ENCODE measurements at places on chromosomes 4 and X. TPM values are rescaled to one million over a fixed set of nuclear protein-coding genes. Genes with fewer than 3 reads are reported as not detected.
A peak's percentile ranks its signal among the peaks of the same experiment; 100 is the strongest.

Gene DUSP9
- total RNA-seq = 1.9 TPM

GRCh38 chr4:16238327-16238726 lies 12.1 kb upstream of the TAPT1 start:
- no peak for DNase-seq

Gene CLTRN
- 1.5 TPM for total RNA-seq

- DNase-seq = no peak
These were observed 16.6 kb downstream of the ARHGAP24 start for GRCh38 chr4:85491527-85491926.

GRCh38 chr4:139606579-139607501 lies 50.8 kb upstream of the SETD7 start:
- no peak for DNase-seq

Gene MID1
- total RNA-seq = 7.9 TPM

DNA sequence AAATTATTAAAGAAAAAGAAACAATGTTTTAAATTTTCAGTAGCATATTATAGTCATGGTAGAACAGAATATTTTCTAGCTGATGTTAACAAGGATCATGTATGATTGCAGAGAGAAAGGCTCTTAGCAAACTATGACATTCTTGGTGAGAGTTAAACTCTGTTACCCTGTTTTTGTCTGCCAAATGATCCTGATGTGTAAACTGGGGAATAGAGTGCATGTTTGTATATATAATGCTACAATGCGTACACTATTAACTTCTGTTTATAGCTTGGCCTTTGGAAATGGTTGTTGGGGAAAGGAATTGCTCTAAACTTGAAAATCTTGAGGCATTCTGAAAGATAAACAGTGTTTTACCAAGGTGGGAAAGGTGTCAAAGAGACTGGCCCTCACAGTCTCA lies 292.7 kb downstream of the ARHGAP24 start:
- DNase-seq = no peak

Gene ZCCHC4
- 6.7 TPM for total RNA-seq

DNA sequence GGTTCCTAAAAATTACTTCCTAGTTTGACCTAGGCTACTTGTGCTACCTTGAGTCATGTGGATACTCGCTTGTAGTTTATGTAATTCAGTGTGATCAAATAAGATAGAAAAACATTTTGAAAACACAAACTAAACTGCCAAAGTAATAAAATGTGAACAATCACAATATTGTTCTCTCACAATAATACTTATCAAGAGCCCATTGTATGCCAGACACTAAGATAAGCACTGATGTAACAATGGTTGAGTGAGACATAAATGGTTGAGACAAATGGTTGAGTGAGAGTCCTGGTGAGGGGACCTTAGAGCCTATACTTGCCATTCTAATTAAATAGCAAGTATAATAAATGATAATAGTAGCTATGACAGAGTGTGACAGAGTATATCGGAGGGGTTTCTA lies 41.7 kb downstream of the RFC1 start:
- no peak for DNase-seq

DNA sequence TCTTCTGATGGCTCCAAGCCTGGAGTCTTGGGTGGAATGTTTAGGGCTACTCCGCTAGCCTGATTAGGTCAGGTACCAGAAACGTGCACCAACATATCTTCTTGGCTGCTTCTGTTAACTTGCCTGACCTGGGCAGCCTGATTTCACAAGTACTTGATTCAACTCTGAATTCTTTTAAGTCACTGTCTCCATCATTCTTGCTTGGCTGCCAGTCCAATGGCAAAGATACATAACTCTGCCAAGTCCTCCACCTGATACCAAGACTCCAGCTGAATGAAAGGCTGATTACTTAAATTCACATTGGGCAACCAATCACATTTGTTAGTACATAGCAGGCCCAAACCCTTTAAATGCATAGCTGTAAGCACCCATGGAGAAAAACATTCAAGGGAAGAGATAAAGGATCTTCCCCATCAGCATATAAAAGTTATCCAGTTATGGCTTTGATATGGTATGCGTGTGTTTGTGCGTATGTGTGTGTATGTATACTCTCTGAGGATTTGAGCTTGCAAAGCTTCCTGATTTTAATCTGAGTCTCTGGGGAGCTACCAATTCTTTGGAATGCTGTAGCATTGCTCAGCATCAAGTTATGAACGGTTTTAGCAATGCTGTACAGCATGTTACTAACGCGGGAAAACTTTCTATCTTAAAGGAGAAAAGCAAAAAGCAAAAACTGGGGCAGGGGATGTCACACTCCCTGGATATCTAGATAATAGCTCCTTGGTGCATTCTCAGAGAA lies 917.2 kb downstream of the DMD start:
- no peak for DNase-seq

GRCh38 chr4:123776267-123776666 lies 379.7 kb downstream of the SPRY1 start:
- no peak for DNase-seq

Gene SMIM31
- total RNA-seq = not detected

DNA sequence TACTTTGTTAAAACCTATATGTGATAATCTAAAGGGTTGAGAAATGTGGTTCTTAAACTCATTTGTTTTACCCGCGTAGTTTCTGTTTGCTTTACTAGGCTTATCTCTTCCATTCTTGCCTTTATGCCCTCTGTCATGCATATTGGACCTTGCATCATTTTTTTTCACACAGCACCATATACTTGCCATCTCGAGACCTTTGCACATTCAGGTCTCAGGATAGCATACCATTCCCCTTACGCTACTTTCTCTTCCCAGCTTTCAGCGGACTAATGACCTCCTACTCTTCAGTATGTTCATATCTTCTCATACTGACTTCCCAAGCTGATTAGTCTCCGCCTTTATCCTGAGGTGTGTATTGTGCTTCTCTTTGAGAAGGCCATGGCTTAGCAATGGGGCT lies 40.5 kb downstream of the USP38 start:
- no peak for DNase-seq

- no peak for DNase-seq
These were observed 25.8 kb downstream of the ANXA10 start for GRCh38 chr4:168118116-168118655.

- no peak for DNase-seq
These were observed 240.4 kb upstream of the VEGFC start for GRCh38 chr4:177033135-177033534.

GRCh38 chrX:17859609-17860178 lies 1.4 kb downstream of the RAI2 start:
- DNase-seq = no peak

- DNase-seq = no peak
These were observed 125.8 kb downstream of the PPEF1 start for GRCh38 chrX:18833071-18833731.

DNA sequence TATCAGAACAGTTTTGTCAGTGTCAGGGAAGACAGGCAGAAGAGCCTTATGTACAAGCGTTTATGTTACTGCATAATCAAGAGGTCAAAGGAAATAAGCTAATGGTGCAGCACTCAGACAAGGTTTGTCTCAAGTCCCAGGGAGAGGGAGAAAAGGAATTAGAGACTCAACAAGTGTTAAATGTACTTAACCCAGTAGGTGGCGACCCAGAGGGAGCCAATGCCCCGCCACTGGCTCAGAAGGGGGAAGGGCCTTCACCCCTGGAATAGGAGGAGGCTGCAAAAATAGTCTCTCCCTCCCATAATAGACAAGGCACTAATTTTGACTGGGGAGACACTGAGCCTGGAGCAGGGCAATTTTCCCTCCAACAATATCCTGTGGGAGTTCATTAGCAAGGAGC lies 14.1 kb upstream of the PAPSS1 start:
- DNase-seq = no peak

GRCh38 chr4:27048429-27049238 lies 188.0 kb downstream of the STIM2 start:
- no peak for DNase-seq

DNA sequence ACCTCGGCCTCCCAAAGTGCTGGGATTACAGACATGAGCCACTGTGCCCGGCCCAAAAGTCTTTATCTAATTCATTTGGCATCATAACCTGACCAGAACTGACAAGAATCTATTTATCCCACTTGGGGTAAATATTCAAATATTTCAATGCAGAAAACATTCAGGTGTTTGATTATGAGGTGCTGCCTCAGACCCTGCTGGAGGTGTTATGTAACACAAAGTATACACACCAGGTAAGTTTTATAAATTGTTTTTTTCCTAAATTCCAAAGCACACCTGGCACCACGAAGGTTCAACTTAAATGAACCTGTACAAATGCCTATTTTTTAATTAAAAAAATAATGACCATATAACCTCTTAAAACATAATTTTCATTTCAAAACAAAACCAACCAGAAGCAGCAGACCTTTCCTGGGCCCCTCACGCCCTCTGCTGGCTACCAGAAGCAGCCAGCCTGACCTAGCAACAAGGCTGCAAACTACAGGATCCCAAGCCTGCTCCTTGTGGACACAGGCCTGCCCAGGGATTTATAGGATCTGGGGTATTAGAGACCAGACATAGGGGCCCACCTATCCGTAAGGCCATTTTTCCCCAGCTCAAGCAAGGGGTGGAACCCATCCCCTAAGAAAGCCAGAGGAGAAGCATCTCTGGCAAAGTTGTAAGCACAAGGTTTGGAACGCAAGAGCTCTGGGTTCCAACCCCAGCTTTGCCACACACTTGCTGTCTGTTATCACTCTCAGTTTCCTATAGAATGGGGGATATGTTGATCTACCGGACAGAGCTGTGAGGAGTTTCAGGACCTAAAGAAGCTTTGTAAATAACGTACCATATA lies 11.7 kb downstream of the OTUD5 start:
- DNase-seq = peak; percentile 63

DNA sequence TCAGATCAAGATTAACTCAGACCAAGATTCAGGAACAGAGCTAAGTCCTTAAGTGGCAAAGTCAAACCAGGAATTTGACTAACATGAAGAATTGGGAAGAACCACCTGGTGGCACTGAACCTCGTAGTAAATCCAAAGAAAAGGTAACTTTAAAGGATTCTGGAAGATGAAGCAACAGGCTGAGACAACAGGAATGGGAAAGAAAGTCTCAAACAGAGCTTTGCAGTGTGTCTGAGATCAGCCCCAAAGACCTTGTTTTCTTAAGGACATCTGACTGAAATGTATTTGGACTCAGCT lies 126.1 kb downstream of the ASB9 start:
- no peak for DNase-seq

Gene CHM
- 8.1 TPM for total RNA-seq

DNA sequence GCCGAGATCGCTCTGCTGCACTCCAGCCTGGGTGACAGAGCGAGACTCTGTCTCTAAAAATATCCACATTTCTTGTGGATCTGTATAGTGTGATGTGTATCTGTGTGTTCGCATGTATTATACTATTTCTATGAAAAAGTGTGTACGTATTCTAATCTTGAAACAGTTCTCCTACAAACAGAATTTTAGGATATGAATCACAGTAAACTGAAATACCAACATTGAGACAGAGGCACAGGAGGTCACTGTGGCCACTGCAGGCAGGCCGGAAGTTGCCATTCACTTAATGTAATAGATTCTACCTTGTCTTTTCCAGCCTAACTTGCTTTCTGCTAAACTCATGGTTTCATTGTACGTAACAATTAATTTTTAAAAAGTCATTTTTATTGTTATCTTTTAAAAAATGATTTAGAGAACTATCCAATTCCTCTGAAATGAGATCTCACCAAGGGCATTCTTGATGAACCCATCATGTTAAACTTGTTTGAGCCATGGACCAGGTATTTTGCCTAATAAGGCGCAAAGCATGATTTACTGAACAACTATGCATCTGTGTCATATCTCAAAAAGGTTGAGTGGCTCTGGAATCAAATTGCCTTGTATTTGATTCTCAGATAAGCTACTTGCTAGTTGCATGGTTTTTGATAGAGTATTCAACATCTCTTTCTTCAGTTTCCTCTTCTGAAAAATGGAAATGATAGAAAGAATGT lies 154.9 kb upstream of the GYPA start:
- DNase-seq = no peak

Gene NXT2
- 10.0 TPM for total RNA-seq

DNA sequence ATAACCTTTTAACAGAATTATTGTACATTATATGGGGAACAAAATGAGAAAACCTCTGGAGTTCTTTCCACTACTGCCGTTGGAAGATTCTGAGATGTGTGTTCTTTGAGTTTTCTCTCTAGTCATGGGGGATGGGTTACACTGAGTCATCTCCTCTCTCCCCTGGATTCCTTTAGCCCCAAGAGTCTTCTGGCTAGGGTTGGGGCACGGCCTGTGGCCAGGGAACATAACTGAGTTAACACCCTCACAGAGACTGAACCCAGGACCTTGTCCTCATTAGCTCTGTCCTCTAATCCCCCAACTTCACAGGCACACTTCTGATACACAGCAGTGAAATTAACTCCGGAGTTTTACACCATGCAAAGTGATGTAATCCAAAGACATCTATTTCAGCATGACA lies 142.3 kb upstream of the F9 start:
- no peak for DNase-seq

DNA sequence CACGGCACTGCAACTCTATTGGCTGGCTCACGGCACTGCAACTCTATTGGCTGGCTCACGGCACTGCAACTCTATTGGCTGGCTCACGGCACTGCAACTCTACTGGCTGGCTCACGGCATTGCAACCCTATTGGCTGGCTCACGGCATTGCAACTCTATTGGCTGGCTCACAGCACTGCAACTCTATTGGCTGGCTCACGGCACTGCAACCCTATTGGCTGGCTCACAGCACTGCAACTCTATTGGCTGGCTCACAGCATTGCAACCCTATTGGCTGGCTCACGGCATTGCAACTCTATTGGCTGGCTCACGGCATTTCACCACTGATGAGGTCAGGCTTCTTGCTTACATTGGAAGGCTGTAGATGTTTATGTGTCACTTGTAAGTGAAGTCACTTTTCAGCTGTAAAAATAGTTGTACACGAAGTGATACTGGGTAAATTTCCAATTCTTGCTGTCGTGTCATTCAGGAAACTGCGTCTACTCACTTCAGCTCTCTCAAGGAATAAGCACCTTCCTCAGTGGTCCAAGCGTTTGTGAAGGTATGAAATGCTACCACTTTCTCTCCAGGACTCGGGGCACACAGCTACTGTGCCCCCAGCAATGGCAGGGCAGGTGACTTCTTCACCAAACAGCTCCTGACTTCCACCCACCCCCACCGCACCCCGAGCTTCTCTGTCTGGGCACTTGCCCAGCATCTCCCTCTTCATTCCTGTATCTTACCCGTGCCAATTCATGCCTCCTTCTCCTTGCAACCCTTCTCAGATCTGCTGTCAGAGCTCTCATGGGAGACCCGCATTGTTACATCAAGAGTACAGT lies 141.3 kb downstream of the AFAP1 start:
- no peak for DNase-seq

- no peak for DNase-seq
These were observed 39.6 kb downstream of the PDLIM5 start for GRCh38 chr4:94491322-94491721.

GRCh38 chrX:16028576-16028975 lies 94.8 kb upstream of the GRPR start:
- DNase-seq = no peak

- peak; percentile 44 for DNase-seq
These were observed 1.1 kb upstream of the GTPBP6 start for GRCh38 chrX:319579-320125.

Gene TSPAN5
- total RNA-seq = 54.0 TPM

Gene IL2RG
- 2.2 TPM for total RNA-seq

DNA sequence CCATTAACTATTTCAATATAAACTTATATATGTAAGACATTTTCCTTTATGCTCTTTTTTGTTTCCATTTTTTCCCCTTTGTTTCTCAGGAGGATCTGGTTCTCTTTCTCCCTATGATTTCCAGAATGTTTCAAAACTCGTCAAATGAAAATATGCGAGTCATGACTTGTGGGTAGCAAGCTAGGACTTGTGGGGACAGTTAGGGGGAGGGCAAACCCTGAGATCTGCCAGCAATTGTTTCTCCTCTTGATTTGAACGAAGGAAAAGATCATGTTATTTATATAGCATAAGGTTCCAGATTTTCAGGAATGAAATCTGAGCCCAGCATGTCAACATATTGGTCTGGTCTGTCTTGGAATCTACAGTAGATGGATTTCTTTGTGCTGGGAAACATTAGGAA lies 28.9 kb upstream of the GPC4 start:
- DNase-seq = no peak

Measured in liver (tissue), 10 donors.